Stimulated activated CD8-positive, alpha-beta memory T cell treated with anti-CD3 and anti-CD28 coated beads, Interleukin-15, amount 100 ng/mL, for 4 hours (primary cell): ENCODE measurements at places on chromosomes 3 and 15.

GRCh38 chr3:4976109-4976508 is 3.1 kb upstream of the BHLHE40 start:
- DNase-seq = no peak

GRCh38 chr3:158105119-158105709 is 1.0 kb downstream of the SHOX2 start:
- no peak for DNase-seq

DNA sequence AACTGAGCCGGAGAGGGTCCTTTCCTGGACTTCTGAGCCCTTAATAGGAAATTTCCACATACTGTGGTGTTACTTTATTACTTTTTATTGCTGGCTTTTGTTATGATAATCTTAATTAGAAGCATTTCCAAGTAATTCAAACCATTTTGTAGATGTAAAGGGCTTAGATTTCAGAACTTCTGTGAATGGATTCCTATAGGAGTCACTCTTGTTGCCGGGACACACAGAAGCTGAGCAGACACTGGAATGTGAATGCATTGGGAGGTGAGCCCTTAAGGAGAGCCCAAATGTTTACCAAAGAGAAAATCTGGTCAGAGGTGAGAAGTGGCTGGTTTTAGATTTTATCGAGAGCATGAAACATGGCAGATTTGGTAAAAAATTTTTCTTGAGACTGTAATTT is 87.4 kb downstream of the FNDC3B start:
- no peak for DNase-seq

GRCh38 chr15:43879386-43880355 is 52.9 kb downstream of the WDR76 start:
- DNase-seq = no peak

- no peak for DNase-seq
These were observed 83.4 kb downstream of the DCLK3 start for GRCh38 chr3:36680952-36681351.

DNA sequence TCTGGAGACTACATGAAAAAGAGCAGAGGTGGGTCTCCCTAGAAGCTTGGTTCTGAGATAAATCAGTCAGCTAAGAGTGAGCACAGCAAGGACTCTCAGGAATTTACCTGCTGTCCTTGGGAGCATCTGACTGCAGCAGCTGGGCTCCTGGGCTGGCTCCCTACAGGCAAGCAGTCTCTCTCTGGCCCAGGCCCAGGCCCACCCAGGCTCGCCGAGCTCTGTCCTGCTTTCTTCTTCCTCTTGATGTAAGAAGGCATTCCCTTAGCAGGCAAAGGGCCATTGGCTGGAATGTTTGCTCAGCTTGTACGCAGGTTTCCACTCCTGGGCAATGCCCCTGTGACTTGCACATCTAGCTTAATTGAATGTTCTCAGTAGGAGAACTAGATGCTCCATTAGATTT is 4.3 kb upstream of the RBP2 start:
- no peak for DNase-seq

GRCh38 chr3:187717572-187717971 is 15.2 kb upstream of the RTP2 start:
- no peak for DNase-seq

DNA sequence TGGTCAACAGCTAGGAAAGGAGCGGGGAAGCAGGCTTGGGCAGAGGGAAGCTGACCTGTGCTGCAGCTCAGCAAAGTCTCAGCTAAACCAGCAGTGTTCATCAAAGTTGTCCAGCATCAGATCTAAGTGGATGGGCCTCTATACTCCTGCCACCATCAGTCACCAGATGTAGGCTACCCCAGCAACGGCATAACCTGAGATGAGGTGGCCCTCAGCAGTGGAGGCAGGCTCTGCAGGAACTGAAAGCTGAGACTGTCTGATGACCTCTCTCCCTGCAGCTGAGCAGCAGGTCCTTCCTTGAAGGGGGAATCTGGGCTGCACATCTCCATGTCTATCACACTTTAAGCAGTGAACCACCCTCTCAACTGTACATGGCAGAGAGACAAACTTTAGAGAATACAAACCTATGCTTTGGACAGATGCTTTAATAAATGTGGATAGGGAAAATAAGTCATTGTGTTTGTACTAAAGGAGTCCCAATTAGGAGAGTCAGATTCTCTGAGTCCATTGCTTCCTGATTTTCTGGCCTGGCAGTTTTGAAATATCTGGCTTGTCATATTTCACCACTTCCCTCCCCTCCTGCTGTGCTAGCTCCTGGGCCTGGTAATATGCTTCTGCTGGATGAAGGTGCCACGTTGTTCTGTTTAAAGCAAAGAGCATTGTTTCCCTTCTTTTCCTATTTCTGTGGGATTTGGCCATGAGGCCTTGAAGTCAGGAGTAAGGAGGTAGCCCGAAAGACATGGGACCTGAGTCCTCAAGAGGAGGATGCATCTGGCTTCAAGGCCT is 11.1 kb upstream of the PSTPIP1 start:
- DNase-seq = no peak

DNA sequence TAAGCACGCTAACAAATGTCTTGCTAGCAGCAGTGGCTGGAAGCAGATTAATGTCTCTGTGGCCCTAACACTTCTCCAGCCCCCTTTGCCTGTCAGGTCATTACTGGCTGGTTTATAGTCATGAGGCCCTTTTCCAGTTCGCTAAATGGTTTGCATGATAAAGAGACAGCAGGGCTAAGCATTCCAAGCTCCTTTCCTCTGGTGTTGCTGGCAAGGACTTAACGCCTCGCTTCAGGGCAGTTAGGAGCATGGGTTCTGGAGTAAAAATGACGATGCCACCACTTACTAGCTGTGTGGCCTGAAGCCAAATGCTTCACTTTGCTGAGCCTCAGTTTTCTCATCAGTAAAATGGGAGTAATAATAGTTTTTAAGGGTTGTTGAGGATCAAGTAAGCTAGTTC is 185.9 kb downstream of the MEGF11 start:
- no peak for DNase-seq

- no peak for DNase-seq
These were observed 85.0 kb downstream of the CYP19A1 start for GRCh38 chr15:51253366-51253765.

DNA sequence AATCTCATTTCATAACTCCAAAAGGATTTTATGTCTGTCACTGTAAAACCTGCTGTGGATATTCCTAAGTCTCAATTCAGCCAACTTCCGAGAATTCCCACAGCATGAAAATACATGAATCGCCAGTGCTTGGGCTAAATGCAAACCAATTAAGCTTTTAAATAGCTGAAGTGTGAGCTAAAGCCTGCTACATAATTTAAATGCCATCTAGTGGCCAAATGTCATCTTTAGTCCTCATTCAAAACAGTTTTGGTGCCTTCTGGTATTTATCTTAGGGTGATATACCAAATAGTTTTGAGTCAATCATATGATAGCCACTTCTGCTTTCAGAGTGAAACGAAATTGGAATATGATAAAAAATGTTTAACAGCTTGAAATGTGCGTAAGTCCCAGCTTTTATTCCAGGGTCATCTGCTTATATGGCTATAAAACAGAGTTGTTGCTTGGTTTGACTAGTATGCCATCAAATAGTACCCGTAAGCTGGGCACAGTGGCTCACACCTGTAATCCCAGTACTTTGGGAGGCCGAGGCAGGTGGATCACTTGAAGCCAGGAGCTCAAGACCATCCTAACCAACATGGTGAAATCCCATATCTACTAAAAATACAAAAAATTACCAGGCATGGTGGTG is 41.8 kb upstream of the CCNL1 start:
- no peak for DNase-seq

- no peak for DNase-seq
These were observed 112.7 kb downstream of the KLF13 start for GRCh38 chr15:31439328-31439727.

DNA sequence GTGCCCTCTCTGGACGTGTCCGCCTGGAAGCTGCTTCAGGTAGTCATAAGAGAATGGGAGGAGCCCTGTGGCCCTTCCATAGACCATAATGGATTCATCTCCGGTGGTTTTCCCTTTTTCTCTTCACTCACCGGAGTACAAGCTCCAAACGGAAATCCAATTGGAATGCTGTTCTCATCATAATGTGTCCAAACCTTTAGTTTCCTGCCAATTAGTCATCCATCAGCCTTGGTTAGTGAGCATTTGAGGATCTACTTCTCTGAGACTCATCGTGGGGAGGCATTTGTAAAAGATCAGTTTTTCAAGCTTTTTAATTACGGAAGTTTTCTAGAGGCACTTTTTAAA is 34.9 kb downstream of the ABHD2 start:
- no peak for DNase-seq
